ENCODE measurements at places on chromosomes 16 and 17.

DNA sequence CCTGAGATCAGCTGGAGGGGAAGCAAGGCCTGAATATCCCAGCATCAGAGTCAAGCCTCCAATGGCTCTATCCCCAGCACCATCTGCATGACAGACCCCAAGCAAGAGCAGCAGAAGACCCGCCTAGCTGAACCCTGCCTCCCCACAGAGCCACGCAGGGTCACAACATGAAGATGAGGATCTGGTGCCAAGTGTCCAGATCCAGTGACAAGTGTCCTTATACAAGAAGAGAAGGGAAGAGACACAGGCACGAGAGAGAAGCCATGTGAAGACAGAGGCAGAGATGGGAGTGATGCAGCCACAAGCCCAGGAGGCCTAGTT is 28.9 kb downstream of the TNFRSF13B start:
- no peak for DNase-seq

- DNase-seq: no peak
Observed at GRCh38 chr16:66846831-66847230, 2.6 kb downstream of the CA7 start.

- peak; percentile 36 for DNase-seq
Observed at GRCh38 chr17:386141-386876, 33.7 kb upstream of the RPH3AL start.

DNA sequence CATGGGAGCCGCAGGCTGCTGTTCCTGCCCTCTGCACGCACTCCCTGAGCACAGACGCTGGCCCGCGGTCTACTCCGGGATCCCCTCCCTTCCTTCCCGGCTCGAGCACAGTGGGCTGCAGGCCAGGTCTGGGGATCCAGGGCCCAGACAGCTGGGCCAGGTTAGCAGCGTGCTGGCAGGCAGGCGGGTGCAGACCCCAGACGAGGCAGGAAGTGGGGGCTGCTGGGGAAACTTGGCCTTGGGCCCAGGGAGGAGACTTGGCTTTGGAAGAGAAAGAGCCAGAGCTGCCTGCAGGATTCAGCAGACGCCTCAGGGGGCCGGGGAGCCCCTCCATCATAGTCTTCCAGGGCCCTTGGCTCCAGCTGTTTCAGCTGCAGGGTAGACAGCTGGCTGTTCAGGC is 30.2 kb upstream of the ABCC3 start:
- peak; percentile 91 for DNase-seq

GRCh38 chr17:39084558-39084957 is 66.9 kb downstream of the PLXDC1 start:
- no peak for DNase-seq

DNA sequence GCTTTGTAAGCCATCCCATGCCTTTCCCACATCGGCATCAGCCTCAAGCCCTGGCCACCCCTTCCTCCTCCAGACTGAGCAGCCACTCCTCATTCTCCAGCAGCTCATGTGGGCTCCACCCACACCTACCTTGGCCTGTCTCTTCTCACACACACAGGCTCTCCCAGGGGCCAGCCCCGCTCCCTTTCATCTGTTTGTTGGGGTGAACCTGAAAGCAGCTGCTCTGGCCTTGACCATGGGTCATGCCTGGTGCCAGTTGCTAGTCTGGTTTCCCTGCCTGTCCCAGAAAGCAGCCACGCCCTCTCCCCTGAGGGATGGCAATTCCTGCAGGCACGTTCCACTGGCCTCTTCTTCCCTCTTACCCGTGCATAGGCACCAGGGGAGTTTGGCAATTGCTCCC is 11.4 kb upstream of the TMEM238L start:
- DNase-seq: no peak

DNA sequence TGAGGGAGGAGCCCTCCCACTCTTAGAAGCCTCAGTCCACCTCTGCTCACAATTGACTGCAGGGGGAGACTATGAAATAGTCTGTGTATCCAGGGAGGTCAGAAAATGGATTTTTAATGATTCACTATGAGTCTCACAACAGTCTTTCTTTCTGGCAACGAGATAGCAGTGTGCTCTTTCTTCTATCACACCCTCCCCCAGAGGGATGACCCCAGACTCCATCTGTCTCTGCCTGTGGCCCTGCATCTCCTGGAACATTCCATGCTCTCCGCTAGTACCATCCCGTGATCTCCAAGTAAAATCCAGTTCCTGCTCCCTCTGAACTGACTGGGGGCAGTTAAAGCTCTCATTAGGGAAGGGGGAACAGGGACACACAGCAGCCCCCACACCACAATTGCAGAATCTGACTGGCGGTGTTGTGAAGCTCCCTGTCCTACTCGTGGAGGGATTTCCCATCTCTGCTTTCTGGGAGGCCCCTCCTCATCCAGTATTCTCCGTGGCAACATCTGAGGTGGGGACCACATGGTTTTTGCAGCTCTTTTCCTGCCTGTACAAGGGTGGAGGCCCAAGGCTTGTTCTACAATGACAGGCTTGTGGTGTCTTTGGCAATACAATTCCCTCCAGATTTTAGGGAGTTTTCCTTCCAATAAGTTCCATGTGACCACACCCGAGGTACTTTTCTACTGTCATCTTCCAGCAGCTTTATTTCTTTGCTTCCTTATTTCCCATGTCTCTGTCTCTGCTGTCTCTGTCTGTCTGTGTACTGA is 19.4 kb downstream of the NATD1 start:
- DNase-seq: no peak

DNA sequence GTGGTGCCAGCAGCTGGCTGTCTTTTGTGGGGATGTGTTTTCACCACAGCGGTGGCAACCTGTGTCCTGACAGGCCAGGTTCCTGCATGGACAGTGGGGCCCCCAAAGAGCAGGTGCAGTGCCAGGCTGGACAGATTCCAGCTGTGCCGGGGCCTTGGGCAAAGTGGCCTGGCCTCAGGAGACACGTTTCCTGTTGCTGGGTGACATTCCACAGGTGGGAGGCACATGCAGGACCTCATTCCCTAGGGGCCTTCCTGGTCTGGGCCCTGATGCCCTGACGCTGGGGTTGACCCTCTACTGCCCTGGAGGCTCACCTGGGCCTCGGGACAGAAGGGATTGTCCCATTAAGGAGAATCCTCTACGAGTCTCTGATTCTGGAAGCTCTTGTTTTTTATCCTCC is 182.4 kb downstream of the RAB11FIP4 start:
- no peak for DNase-seq

GRCh38 chr16:75256059-75256571 is 4.7 kb upstream of the BCAR1 start:
- no peak for DNase-seq

DNA sequence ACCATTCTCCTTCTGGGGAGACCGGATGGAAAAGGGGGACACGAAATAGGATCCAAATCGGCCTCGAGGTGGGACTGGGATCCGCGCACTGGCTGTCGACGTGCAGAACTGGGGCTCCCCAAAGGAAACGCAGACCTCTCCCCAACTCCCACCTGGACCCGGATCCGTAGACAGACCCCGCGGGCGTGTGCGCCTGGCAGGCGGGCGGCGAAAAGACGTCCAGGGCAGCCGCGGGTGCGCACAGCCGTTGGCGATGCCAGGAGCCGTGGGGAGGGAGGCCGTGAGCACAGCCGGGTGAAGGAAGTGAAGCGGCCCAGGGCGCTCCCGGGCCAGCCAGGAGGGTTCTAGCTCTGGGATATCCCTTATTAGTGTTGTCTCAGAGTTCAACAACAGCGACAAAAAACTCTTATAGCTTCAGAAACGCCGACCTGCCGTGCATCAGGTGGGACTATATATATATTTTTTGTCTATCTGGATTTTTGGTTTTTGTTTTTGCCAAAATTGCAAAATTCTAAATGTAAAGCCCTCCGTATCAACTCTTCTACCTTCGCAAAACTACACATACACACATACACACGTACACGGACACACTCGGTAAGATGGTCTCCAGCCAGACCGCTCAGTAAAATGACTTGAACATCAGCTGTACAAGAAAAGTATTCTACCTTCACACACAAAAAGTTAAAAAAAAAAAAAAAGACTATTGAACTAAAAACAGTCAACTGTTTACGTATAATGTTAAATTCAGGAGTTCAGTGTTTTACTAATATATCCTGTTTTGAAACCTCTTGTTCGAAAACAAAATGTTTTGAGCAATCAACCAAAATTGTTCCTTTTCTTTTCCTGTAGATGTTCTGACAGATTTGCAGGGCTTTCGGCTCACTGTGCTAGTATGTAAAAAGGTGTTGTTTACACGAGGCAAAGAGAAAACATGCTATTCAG is 5.2 kb upstream of the AATF start:
- DNase-seq: no peak

- no peak for DNase-seq
Observed at GRCh38 chr16:69727916-69728270, 1.5 kb upstream of the NQO1 start.

GRCh38 chr17:75877752-75878173 is 618 bp downstream of the TRIM47 start:
- DNase-seq: no peak

GRCh38 chr16:69921127-69921526 is 30.0 kb upstream of the CLEC18A start:
- DNase-seq: peak; percentile 32

GRCh38 chr16:69924777-69925191 is 26.4 kb upstream of the CLEC18A start:
- DNase-seq: peak; percentile 84

GRCh38 chr17:81338274-81339190 is 43.4 kb upstream of the SLC38A10 start:
- DNase-seq: no peak

DNA sequence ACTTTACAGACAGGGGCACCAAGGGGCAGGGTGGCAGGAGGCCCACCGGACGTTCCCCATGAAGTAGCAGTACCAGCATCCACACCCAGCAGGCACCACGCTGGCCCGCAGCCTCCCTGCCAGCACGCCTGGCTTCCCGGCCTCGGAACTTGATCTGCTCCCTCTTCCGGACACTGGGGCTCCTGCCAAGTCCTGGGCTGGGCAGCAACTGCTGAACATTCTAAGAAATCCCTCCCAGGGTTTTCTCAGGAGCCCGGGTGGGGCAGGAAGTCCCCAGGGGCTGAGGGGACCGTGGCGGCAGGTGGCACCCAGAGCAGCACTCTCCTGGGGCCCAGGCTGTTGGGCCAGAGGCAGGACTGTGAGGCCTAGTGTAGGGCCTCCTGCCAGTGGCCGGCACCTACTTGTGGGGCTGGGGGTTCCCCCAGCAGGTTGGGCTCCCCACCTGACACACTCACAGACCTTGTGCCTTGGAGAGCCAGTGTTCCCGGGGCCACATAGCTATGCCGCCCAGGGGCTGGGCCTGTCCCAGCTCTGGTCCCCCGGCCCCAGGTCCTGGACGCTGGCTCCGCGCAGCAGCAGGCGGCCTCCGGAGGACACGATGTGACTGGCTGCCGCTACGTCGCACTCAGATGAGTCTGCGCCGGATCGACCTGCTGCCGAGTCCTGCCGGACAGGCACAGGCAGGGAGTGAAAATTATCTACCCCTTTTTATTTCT is 86.2 kb upstream of the CBX4 start:
- no peak for DNase-seq

- no peak for DNase-seq
Observed at GRCh38 chr16:18842565-18842964, 41.2 kb upstream of the ARL6IP1 start.

DNA sequence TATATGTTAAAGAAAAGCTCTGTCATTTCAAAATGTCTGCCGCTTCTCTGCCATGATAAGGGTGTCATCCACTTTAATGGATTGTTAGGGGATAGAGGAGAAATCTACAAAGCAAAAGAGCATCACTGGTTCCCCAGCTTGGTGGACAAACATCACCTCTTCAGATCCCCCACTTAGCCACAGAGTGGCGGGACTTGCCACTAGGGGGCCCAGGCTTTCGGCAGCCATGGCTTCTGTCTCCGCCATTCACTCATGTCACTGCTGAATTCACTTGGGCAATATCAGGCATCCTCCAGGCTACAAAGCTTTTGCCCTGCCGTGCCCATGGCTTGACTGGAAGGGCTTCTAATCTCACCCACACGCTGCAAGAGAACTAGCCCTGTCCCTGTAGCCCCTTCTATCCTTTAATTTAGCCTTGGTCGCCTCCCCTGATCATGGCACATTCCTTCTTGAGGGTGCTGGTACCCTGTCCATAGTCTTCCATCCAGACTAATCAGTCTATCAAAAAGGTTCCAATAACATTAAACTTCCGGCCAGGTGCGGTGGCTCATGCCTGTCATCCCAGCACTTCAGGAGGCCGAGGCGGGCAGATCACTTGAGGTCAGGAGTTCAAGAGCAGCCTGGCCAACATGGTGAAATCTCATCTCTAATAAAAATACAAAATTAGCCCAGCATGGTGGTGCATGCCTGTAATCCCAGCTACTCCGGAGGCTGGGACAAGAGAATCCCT is 34.7 kb downstream of the SBK1 start:
- DNase-seq: peak; percentile 29

DNA sequence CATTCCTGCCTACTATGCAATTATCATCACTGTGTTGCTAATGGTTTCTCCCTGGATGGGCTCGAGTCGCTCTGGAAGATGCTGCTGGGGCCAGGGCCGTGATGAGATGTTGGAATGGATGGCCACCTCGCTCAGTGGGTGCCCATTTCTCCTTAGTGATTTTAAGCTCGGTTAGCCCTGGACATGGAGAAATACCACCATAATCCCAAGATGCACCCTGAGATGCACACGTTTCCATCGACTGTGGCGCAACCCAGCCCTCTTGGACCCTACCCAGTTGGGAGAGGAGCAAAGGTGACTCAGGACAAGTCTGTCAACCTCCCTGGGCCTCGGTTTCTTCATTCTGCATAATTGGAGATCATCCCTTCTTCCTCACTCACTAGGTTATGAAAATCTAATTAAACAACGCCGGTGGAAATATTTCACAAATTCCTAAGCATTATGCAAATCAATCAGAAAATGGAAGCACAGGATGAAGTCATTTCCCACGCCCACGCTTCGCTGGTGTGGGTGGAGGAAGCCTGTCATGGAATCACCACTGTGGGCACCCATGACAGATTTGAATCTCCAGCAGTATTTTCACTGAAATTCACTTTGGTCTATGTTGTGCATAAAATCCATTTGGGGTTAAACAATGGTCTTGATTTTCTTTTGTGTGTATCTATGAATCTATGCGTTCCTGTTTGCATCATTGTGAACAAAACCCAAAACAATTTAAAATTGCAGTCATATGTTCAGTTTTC is 195.2 kb downstream of the AXIN2 start:
- no peak for DNase-seq

GRCh38 chr17:21532763-21533385 is 156.7 kb downstream of the KCNJ12 start:
- no peak for DNase-seq

DNA sequence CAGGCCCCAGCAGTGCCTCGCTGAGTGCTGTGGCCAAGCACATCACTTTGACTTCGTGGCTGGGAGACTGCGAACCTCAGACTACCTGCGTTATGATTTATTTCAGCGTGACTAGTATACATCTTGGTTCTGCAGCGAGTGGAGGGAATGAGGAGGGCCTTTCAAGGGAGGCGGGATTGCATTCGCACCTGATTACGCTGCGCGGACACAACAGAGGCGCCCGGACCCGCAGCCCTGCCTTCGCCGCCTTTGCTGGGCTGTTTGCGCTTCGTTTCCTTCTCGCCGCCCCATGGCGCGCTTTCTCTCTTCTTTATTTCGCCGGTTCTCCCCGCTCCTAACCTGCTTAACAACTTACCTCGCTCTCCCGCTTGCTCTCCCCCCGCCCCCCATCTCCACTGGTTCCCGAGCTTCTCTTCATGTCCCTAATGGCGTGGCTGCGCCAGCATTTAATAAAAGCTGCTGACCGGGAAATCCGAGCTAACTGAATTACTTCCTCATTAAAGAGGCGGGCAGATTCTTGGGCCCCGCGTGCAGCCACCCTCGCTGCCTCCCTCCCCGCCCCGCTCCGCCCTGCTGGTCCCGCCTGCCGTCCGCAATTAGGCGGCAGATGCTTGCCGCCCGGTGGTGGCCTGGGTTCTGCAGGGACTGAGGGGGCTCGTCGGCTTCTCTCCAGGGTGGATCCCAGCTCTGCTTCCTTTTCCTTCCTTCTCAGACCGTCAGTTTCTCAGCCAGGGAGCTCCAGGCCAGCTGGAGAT is 257.6 kb upstream of the SDK2 start:
- DNase-seq: no peak

- DNase-seq: peak; percentile 77
Observed at GRCh38 chr17:29369831-29370735, 20.1 kb upstream of the TAOK1 start.

All from fibroblast of skin of abdomen (primary cell).